ENCODE measurements at places on chromosomes 6 and 20. TPM values are rescaled to one million over a fixed set of nuclear protein-coding genes. Genes with fewer than 3 reads are reported as not detected.

Gene MRPL18
- polyA plus RNA-seq = 67.3 TPM

Gene SLC44A4
- 44.7 TPM for polyA plus RNA-seq

Gene BMP5
- 3.6 TPM for polyA plus RNA-seq

Gene ECT2L
- 0.19 TPM for polyA plus RNA-seq

Gene ECI2
- 104 TPM for polyA plus RNA-seq

Gene RIMS1
- polyA plus RNA-seq = 2.1 TPM

Gene TPBG
- polyA plus RNA-seq = 30.9 TPM

Gene TUBB1
- polyA plus RNA-seq = 2.2 TPM

Gene SNAP91
- polyA plus RNA-seq = 0.70 TPM

Gene SCUBE3
- polyA plus RNA-seq = 42.4 TPM

Gene SIRPD
- polyA plus RNA-seq = not detected

Gene SLC32A1
- polyA plus RNA-seq = 1.9 TPM

Gene FAM217A
- polyA plus RNA-seq = 1.00 TPM

Gene GGTLC1
- polyA plus RNA-seq = not detected

Gene OR12D3
- not detected for polyA plus RNA-seq

Gene PAK5
- 0.48 TPM for polyA plus RNA-seq

Gene BCKDHB
- 40.8 TPM for polyA plus RNA-seq

Gene HUS1B
- not detected for polyA plus RNA-seq

Gene SLC22A23
- polyA plus RNA-seq = 9.8 TPM

Gene TBXT
- polyA plus RNA-seq = 0.04 TPM

Gene XKR7
- polyA plus RNA-seq = 0.26 TPM

Gene SALL4
- 5.4 TPM for polyA plus RNA-seq

Gene SIM1
- polyA plus RNA-seq = 21.8 TPM

Gene BNIP5
- polyA plus RNA-seq = 0.10 TPM

Gene TDRD6
- 4.9 TPM for polyA plus RNA-seq

Gene ZMYND8
- 33.5 TPM for polyA plus RNA-seq

Gene OR2B3
- not detected for polyA plus RNA-seq

Gene GRM1
- polyA plus RNA-seq = 0.27 TPM

Gene SOX18
- polyA plus RNA-seq = 19.7 TPM

Gene SLC24A3
- polyA plus RNA-seq = 4.7 TPM

Gene TSHZ2
- polyA plus RNA-seq = 12.9 TPM

Gene SPTLC3
- polyA plus RNA-seq = 21.9 TPM

Gene ZDHHC14
- 27.9 TPM for polyA plus RNA-seq

Gene GMPR
- 12.9 TPM for polyA plus RNA-seq

Gene RIPOR3
- 6.8 TPM for polyA plus RNA-seq

Gene LTB
- polyA plus RNA-seq = 1.0 TPM

Gene HLA-DOA
- polyA plus RNA-seq = 5.3 TPM
